ENCODE measurements at places on chromosomes 1 and 21. TPM values are rescaled to one million over a fixed set of nuclear protein-coding genes. Genes with fewer than 3 reads are reported as not detected.

The PRAMEF1 gene
- total RNA-seq: not detected

The OR6N1 gene
- total RNA-seq: not detected

The CLCA4 gene
- total RNA-seq: not detected

The LMOD1 gene
- 60.5 TPM for total RNA-seq

The CRYAA gene
- total RNA-seq: not detected

The TSPAN1 gene
- 1.2 TPM for total RNA-seq

The PRR9 gene
- total RNA-seq: not detected
